Activated T-cell treated with anti-CD3 and anti-CD28 coated beads, Interleukin-2, amount 50 U/mL, for 72 hours (primary cell): ENCODE measurements at places on chromosomes 3 and 15. TPM values are rescaled to one million over a fixed set of nuclear protein-coding genes. Genes with fewer than 3 reads are reported as not detected.

The DOCK3 gene
- total RNA-seq, result 7.2 TPM

The XCR1 gene
- total RNA-seq, result not detected

The GRIP2 gene
- total RNA-seq, result 0.07 TPM

The C3orf70 gene
- total RNA-seq, result 0.05 TPM

The CLN6 gene
- 40.7 TPM for total RNA-seq

The HIGD2B gene
- total RNA-seq, result 0.22 TPM

The MUC4 gene
- 0.34 TPM for total RNA-seq

The CD80 gene
- 8.3 TPM for total RNA-seq

DNA sequence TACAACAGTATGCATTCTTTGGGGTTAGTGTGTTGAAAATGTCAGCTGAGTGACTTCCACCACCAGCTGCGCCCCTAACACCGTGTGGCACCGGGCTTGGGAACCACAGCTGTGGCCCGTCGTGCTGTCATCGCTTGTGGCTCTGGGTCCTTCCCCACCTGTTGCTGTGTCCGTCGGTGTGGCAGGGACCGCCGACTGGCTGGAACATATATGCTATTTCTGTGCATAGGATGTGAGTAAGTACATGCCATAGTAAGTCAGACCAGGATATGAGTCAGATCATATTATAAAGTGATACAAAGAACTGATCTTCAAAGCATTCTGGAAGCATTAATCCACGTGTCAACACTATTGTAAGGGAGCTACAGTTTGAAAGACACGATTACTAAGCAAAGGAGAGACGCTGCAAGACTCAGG, 31.9 kb downstream of the EHD4 start:
- peak overlapping the region; percentile 51 for H3K27ac ChIP-seq
- H3K36me3 ChIP-seq, result peaks cover 10% of the 10 kb centered on the region
- no peaks in the 10 kb centered on the region for H3K27me3 ChIP-seq
- DNase-seq, result peak; percentile 73
- peaks cover 58% of the 10 kb centered on the region for H3K4me1 ChIP-seq
- H3K4me3 ChIP-seq, result peak overlapping the region; percentile 13

- no peaks in the 10 kb centered on the region for H3K36me3 ChIP-seq
- H3K27ac ChIP-seq, result no peak overlapping the region
- no peaks in the 10 kb centered on the region for H3K27me3 ChIP-seq
- H3K4me3 ChIP-seq, result no peak overlapping the region
- DNase-seq, result no peak
Measured at GRCh38 chr3:72346526-72346926, 501.7 kb downstream of the SHQ1 start.

GRCh38 chr3:40800343-40800742, 275.6 kb downstream of the ZNF621 start:
- DNase-seq, result no peak
- H3K4me3 ChIP-seq, result no peak overlapping the region
- H3K36me3 ChIP-seq, result no peaks in the 10 kb centered on the region
- H3K4me1 ChIP-seq, result no peaks in the 10 kb centered on the region
- no peak overlapping the region for H3K27ac ChIP-seq

DNA sequence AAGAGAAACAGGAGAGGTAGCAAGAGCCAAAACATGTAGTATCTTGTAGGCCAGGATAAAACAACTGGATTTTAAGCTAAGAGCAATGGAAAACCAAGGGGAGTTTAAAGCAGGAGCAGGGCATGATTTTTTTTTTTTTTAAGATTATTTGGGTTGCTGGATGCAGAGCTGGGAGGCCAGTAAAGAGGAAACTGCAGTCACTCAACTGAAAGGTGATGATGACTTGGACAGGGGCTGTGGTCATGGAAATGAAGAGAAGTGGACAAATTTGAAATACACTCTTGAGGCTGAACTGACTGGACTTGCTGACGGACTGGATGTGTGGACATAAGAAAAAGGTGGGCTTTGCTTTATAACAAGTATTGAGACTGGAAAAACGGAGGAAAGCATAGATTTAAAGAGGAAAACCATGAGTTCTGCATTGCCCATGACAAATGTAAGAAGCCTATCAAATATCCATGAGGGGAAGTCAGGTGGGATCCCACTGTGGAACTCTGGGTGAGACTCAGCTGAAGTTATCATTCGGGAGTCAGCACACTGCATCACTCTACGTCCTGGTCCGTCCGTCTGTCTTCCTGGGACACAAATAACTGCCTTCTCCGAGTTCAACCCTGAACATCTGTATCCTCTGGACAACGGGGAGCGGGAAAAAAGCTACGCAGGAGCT, 688 bp downstream of the XPC start:
- peak overlapping the region; percentile 91 for H3K4me3 ChIP-seq
- H3K4me1 ChIP-seq, result peaks cover 64% of the 10 kb centered on the region
- peak overlapping the region; percentile 90 for H3K27ac ChIP-seq
- no peaks in the 10 kb centered on the region for H3K27me3 ChIP-seq
- peaks cover 10% of the 10 kb centered on the region for H3K36me3 ChIP-seq

DNA sequence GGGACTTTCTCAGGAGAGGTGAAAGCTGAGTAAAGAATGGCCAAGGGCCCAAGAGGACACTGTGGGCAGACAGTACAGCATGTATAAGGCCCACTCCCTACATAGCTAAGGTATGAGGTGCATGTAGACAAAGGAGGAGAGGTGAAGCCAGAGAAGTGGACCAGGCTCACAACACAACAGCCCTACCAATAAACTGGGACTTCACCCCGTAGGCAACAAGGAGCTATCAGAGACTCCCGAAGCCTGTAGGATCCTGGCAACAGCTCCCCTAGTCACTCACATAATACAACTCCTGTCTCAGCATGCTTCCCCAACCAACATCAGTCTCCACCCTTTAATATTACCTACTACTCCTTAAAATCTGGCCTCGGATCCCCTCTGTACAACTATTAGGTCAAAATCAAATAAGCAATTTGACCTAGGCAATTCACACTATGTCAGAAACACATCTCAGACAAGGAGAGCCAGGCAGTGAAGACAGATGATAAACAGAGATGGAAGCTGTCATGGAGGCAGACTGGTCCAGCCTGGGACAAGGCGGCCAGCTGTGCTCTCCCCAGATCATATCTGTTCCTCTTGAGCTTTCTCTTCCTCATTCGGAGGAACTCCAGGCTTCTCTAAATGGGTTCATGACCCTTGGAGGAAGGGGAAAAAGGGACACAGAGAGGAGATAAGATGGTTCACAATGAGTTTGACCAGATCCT, 1.4 kb downstream of the XXYLT1 start:
- H3K27me3 ChIP-seq, result no peaks in the 10 kb centered on the region
- peaks cover 2% of the 10 kb centered on the region for H3K36me3 ChIP-seq
- no peak for DNase-seq
- H3K4me3 ChIP-seq, result peak overlapping the region; percentile 91
- H3K4me1 ChIP-seq, result peaks cover 24% of the 10 kb centered on the region

DNA sequence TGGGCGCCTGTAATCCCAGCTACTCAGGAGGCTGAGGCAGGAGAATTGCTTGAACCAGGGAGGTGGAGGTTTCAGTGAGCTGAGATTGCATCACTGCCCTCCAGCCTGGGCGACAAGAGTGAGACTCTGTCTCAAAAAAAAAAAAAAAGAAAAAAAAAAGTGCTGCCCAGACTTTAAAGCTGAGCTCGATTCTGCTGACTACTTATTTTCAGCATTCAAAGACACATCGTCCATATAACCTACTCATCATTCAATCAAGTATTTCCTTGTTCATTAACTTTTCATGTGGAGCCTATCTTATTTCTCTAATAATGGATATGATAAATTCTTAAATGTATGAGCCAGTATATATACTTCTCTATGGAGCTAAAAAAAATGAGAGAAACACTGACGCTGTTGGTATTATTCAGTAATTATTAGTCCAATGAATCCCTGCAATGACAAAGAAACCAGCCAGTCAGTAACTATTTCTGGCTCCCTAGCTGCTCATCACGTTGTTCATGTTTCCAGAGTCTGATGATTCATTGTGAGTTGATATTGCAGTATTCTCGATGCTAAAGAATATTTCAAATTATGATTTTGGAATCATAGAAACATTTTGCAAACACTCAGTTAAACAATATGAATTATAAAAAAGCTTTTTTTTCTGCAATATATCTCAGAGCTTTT, 111.9 kb downstream of the RAP2B start:
- no peaks in the 10 kb centered on the region for H3K36me3 ChIP-seq
- DNase-seq, result no peak
- no peak overlapping the region for H3K27ac ChIP-seq
- H3K4me1 ChIP-seq, result no peaks in the 10 kb centered on the region

GRCh38 chr3:99872923-99873254, 55.2 kb downstream of the CMSS1 start:
- H3K4me1 ChIP-seq, result peaks cover 53% of the 10 kb centered on the region
- peak overlapping the region; percentile 27 for H3K4me3 ChIP-seq
- H3K36me3 ChIP-seq, result no peaks in the 10 kb centered on the region
- DNase-seq, result peak; percentile 46

- H3K4me1 ChIP-seq, result peaks cover 6% of the 10 kb centered on the region
- H3K36me3 ChIP-seq, result no peaks in the 10 kb centered on the region
- H3K27ac ChIP-seq, result no peak overlapping the region
- DNase-seq, result no peak
Measured at GRCh38 chr15:89435362-89435761, 61.0 kb downstream of the RHCG start.

DNA sequence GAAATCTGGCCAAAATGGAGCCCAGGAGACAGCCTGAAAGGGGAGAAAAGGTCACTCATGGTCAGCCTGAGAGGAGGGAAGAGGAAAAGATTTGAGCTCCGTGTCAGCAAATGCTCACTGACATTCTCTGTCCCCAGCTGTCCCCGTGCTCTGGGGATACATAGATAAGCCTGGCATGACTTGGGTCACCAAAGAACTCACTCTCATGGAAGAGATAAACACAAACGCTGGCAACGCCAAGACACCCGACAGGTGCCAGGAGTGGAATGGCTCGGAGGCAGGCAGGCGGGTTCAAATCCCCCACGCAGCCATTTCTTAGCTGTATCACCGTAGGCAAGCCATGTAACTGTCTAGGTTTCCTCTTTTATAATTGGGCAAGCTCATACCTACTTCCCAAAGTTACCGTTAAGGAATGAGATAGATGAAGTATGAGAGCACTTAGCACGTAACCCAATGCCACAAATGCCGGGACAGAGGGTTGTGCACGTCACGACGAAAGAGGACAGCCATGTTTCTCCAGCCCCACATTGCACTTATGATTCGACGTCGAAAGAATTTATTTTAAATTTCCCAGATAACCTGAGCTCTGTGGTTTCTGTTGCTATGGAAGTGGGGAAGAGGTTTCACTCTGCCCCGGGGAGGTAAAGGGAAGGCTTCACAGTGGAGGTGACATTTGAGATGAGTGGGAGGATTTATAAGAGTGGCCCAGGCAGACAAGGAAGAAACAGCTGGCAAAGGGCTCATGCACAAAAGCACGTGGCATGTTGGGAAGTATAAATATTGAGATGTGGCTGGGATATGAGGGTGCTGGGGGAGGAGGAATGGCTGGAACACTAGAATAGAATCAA, 41.4 kb upstream of the TSEN2 start:
- no peaks in the 10 kb centered on the region for H3K4me1 ChIP-seq
- peaks cover 29% of the 10 kb centered on the region for H3K27me3 ChIP-seq
- DNase-seq, result no peak
- no peak overlapping the region for H3K27ac ChIP-seq

- H3K4me1 ChIP-seq, result no peaks in the 10 kb centered on the region
- no peak for DNase-seq
- no peaks in the 10 kb centered on the region for H3K27me3 ChIP-seq
- no peak overlapping the region for H3K27ac ChIP-seq
- H3K36me3 ChIP-seq, result no peaks in the 10 kb centered on the region
Measured at GRCh38 chr3:102265720-102266119, 169.1 kb upstream of the ZPLD1 start.

- DNase-seq, result peak; percentile 30
- H3K27me3 ChIP-seq, result peaks cover 17% of the 10 kb centered on the region
- no peak overlapping the region for H3K27ac ChIP-seq
- no peaks in the 10 kb centered on the region for H3K36me3 ChIP-seq
- H3K4me3 ChIP-seq, result peak overlapping the region; percentile 8
- peaks cover 29% of the 10 kb centered on the region for H3K4me1 ChIP-seq
Measured at GRCh38 chr15:64149424-64149823, 2.1 kb upstream of the SNX22 start.

DNA sequence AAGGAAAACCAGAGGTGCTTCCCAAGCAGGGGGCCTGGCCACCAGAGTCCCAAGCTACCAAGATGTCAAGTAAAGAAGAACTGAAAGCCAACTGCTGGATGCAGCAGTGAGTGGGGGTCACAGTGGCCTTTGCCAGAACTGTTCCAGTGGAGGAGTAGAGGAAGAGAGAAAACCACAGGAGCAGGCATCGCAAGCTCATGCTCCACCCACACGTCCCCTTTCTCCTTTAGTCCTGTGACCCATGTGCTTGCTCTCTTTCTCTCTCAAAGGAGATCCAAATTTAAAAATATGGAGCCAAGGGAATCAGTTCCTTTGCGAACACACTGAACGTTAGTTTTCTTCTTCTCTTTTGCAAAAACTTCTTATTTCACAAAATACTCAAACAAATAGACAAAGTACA, 12.4 kb upstream of the ABHD2 start:
- no peak overlapping the region for H3K4me3 ChIP-seq
- no peak for DNase-seq
- peaks cover 35% of the 10 kb centered on the region for H3K4me1 ChIP-seq
- peaks cover 7% of the 10 kb centered on the region for H3K27me3 ChIP-seq
- H3K27ac ChIP-seq, result no peak overlapping the region
- H3K36me3 ChIP-seq, result peaks cover 1% of the 10 kb centered on the region

GRCh38 chr3:59411694-59412093, 361.9 kb upstream of the CFAP20DC start:
- H3K27me3 ChIP-seq, result peaks cover 8% of the 10 kb centered on the region
- peaks cover 19% of the 10 kb centered on the region for H3K4me1 ChIP-seq
- no peak for DNase-seq
- H3K4me3 ChIP-seq, result no peak overlapping the region

- H3K36me3 ChIP-seq, result no peaks in the 10 kb centered on the region
- no peaks in the 10 kb centered on the region for H3K4me1 ChIP-seq
- no peak for DNase-seq
- H3K4me3 ChIP-seq, result no peak overlapping the region
- H3K27me3 ChIP-seq, result no peaks in the 10 kb centered on the region
Measured at GRCh38 chr3:5271372-5271683, 83.8 kb downstream of the EDEM1 start.

DNA sequence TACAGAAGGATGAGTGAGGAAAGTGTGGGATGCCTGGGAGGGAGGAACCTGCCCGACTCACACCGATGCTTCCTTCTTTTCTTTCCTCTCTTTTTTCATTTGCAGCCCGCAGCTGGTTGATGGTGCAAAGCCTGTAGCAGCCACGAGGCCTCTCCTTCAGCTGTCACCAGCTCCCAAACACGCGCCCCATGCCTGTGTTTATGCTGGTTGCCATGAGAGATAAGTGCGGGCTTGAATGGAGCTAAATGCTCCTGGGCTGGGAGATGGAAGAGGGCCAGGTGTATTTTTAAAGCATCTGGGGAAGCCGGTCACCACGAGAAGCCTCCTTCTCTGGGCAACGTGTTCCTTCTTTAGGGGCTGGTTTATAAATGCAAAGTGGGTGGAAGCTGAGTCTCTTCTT, 9.3 kb downstream of the COLQ start:
- H3K27me3 ChIP-seq, result no peaks in the 10 kb centered on the region
- no peaks in the 10 kb centered on the region for H3K4me1 ChIP-seq
- no peak overlapping the region for H3K27ac ChIP-seq
- DNase-seq, result no peak
- no peak overlapping the region for H3K4me3 ChIP-seq
- H3K36me3 ChIP-seq, result no peaks in the 10 kb centered on the region

- peak overlapping the region; percentile 38 for H3K27ac ChIP-seq
- H3K27me3 ChIP-seq, result no peaks in the 10 kb centered on the region
- DNase-seq, result peak; percentile 63
- H3K36me3 ChIP-seq, result no peaks in the 10 kb centered on the region
- H3K4me1 ChIP-seq, result peaks cover 26% of the 10 kb centered on the region
Measured at GRCh38 chr3:4350789-4351163, 47.6 kb downstream of the SETMAR start.
